ENCODE measurements at places on chromosomes 13 and 19. TPM values are rescaled to one million over a fixed set of nuclear protein-coding genes. Genes with fewer than 3 reads are reported as not detected.

- DNase-seq: no peak
These were observed 26.8 kb upstream of the STARD13 start for GRCh38 chr13:33312150-33312860.

DNA sequence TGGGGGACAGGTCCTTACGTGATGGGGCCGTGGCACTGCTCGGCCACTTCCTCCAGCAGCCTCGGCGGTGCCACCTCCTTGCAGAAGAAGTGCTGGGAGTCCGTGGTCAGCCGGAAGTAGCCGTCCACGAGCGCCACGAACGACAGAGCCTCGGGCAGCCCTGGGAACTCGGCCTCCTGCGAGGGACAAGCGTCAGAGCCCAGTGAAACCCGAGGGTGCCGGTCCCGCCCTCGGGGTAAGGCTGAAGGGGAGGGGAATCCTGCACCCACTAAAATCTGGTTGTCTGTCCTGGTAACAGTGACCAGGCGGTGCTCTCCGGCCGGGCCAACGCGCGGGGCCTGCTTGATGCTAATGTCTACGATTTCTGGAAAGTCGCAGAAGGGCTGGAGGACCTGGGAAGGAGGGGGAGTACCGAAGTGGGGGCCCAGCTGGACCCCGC is 6.4 kb downstream of the JAK3 start:
- no peak for DNase-seq

GRCh38 chr19:54426291-54426931 is 11.1 kb downstream of the TTYH1 start:
- no peak for DNase-seq

DNA sequence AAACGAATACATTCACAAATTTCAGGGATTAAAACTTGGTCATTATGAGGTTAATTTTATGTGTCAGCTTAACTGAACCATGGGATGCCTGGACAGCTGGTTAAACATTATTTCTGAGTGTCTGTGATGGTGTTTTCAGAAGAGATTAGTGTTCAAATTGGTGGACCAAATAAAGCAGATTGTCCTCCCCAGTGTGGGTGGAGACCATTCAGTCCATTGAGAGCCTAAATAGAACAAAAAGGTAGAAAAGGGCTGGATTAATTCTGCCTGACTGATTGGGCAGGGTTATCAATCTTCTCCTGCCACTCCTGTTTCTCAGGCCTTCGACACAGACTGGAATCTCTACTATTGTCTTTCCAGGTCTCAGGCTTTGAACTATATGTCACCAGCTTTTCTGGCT is 203.8 kb upstream of the SLITRK6 start:
- DNase-seq: no peak

DNA sequence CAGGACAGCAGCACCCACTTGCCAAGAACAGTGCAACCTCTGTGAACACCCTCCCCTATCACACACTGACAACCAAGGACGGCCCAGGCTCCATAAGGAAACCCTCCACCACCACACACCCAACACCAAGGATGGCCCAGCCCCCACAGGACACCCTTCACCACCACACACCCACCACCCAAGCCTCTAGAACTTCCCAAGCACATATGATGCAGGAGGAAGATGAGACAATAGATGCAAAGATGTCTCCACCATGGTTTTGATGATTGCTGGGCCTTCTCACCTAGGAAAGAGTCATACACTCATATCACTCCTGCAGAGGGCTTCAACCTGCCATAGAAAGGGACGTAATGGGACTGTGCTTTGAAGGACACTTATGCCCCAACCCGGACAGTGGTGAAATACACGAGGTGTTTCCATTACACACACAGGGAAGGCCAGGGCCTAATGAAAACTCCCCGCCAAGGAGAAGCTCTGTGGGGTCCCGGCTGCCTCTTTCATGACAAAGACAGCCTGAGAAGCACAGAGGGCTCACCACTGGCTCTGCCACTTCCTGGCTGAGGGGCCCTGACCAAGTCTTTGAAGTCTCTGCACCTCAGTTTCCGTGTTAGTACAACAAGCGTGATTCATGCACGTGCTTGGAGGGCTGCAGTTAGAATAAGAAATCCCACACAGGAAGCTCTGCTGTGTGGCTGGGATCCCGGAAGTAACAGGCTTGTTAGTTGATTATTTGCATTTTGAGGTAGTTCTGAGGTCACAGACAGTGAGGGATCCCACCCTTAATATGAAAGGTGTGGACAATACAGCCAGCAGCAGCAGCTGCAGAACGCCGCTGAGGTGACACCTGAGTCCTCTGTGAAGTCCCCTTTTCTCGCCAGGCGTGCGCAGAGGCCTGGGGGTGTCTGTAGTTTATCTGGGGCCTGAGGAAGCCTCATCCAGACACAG is 61.9 kb upstream of the ATP12A start:
- peak; percentile 21 for DNase-seq

- no peak for DNase-seq
These were observed 2554.8 kb downstream of the PCDH9 start for GRCh38 chr13:64675255-64675892.

- no peak for DNase-seq
These were observed 372.7 kb downstream of the ENOX1 start for GRCh38 chr13:43414111-43414510.

The CABP5 gene
- total RNA-seq: not detected

Data from breast epithelium (tissue), 4 donors.